ENCODE measurements at places on chromosomes 6 and 20.

- no peak for DNase-seq
Observed at GRCh38 chr6:44831002-44831610, 443.6 kb downstream of the CDC5L start.

DNA sequence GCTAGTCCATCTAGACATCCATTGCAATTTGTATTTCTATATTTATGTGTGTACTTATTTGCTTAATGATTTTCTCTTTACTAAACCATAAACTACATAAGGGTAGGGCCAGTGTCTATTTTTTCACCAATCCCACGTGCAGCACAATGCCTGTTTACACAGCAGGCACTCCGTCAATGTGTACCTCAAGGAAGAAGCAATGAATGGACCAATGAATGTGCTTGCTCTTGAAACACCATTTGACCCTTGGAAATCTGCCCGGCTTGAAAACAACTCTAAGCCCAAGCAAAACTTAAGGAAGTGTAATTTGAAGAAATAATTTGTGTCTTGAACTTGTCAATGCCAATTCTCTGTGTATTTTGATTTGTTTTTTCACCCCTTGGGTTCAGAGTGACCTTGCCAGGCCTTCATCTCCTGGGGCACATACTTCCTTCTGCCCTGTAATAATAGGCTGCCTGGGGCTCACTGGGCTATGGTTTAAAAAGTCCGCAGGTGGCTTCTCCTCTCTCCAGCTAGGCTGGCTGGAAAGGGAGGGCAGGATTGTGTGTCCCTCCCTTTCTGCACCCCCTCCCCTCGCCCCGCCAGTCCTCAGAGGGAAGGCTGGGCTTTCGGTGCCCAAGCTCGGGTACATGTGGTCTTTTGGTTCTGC, 140.8 kb upstream of the ARMC2 start:
- no peak for DNase-seq

DNA sequence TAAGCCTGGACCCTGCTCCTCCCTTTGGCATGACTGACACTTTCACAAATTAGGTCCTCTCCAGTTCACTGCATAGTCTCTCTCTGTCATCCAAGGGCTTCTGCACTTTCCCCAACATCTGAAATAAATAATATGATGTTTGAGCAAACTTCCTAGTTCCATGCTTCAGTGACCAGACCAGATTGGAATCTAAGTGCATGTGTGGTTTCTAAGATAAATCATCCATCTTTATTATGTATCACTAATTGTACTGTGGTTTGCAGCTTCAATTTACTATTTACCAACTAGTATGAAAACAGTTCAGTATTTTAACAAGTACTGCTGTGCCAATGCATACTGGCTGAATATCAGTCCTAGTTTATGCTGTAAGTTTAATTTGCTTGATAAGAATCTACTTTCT, 18.7 kb downstream of the SESN1 start:
- no peak for DNase-seq

DNA sequence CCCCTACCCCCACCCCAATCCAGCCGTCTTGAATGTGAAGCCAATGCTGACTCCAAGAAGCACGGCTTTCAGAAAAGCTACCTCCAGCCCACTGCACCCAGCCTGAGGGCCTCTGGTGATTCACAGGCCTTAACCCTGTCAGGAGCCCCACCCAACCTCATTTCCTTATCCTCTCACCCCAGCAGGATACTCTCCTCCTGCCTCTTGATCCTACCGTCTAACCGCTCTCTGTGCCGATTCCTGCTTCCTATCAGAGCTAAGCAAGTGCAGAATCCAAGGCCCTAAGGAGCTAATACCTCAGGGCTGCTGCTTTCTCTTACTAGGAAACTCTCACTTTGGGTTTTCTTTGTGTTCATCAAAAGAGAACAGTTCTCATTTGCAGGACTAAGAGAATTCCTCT, 47.2 kb downstream of the TRERF1 start:
- DNase-seq = no peak

DNA sequence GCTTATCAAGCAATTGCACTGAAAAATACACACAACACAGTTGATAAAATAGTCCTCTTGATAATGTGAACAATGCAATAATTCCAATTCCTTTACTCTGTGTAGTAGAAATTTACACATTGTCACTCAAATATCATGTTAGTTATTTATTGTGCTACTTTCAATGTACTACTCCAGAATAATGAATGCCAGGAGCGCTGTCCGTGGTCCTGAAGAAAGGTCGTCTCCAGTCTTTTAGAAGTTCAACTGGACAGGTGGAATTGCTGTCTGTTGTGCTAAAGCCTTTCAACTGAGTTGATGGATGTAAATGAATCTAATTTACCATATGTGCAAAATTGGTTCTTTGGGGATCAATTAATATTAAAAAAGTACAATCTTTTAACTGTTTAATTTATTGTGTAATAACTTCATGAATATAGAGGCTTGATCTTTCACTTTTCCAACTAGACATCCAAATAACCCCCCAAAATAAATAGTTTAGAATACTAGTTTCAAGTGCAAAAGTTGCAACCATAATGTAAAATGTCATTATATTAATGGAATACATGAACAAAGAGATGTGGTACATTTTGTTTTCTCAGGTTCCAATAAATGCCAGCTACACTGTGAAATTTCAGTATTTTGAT, 3.2 kb downstream of the GRIK2 start:
- peak; percentile 22 for DNase-seq

- no peak for DNase-seq
Observed at GRCh38 chr20:62695448-62696414, 12.9 kb upstream of the NTSR1 start.

- no peak for DNase-seq
Observed at GRCh38 chr20:53371216-53371615, 222.4 kb downstream of the ZNF217 start.

DNA sequence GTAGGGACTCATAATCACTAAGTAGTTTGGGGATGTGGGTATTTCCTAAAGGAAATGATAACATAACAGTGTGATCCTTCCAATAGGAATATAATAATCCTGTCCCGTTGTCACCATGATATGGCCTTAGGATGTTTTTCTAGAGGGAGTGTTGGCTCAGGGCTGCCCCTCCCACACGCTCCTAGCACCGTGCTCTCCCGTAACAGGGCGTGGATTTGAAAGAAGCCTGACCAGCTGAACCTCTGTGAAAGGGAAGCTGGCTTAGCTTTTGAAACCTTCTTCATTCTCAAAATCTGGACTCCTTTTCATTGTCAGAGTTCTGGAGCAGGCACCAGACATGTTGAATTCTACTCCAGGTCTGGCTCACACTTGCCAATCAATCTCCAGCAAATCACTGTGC, 103.4 kb upstream of the SASH1 start:
- no peak for DNase-seq

DNA sequence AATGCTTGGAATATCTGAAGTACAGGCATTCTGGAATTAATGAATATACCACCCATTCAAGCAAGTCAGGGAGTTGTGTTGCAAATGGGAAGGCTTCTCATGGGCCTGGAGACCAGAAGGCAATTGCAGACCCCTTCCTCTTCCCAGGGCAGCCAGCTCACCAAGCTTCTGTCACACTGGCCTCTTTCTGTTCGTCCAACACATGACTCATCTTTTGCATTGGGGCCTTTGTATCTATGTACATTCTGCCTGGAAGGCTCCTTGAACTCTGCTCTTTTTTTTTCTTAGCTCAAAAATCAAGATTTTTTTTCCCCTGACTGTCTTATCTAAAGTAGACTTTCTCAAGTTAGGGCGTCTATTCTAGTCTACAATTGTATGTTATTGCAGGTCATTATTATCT, 132.9 kb upstream of the MYLIP start:
- DNase-seq = no peak

DNA sequence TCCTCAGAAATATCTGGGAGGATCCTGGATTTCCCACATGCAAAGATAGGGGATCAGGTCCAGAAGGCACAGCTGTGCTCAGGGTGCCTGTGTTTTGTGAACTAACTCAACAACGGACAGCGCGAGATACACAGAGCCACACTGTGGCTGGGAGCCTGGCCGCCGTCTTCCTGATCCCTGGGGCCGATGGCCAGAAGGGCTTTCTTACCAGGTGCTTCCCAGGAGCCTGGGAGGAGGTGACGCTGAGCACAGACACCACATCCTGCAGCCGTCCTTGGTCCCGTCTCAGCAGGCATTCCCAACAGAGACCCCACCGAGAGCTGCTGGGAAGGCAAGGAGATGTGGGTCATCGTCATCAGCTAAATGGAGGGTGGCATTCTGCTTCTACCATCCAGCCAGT, 144.6 kb upstream of the AFDN start:
- DNase-seq = no peak

GRCh38 chr6:51099201-51099600, 280.5 kb downstream of the TFAP2B start:
- no peak for DNase-seq

DNA sequence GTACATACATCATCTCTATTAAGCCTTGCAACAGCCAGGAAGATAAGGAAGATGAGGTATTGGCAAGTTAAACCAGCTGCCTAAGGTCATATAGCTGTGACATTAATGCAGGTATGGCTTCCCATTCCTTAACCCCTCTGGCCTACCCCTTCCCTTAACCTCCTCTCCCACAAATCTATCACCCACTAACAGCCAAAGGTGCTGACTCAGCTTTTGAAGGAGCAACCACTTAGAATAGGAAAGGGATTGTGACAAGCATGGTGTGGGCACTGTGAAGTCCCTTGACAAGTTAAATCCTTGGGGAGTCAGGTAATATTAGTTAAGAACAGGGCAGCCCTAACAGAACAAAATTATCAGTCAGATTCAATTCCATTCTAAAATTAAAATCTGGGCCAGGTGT, 5.4 kb upstream of the SH3BGRL2 start:
- DNase-seq = no peak

- DNase-seq = no peak
Observed at GRCh38 chr20:14817101-14817500, 479.7 kb upstream of the FLRT3 start.

DNA sequence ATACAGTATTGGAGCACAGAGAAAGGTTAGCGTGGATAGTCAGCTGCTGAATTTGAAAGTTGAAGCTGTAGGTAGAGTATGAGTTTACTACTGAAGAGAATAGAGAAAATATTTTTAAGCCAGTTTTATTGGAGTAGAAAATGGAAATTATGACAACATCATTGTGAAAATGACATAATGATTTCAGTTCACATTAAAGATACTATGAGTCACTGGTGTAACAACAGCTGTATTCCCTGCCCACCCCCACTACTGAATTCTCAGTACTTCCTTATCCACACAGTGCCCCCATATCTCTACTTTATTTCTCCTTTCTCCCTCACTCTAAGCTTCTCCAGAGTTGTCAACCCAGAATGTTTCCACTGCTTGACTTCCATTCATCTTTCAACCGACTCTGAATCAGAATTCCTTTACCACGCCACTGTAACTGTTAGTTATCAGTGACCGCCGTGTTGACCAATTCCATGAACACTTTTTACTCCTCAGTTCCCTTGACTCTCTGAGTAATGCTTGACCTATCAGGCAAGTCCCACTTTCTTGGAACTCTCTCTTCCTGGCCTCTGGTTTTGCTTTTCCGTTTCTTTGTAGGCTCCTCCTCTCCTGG, 139.6 kb downstream of the AIG1 start:
- no peak for DNase-seq

- DNase-seq = no peak
Observed at GRCh38 chr6:131954059-131954774, 3.0 kb upstream of the CCN2 start.

- DNase-seq = no peak
Observed at GRCh38 chr6:43974643-43975230, 152.5 kb downstream of the MRPL14 start.

DNA sequence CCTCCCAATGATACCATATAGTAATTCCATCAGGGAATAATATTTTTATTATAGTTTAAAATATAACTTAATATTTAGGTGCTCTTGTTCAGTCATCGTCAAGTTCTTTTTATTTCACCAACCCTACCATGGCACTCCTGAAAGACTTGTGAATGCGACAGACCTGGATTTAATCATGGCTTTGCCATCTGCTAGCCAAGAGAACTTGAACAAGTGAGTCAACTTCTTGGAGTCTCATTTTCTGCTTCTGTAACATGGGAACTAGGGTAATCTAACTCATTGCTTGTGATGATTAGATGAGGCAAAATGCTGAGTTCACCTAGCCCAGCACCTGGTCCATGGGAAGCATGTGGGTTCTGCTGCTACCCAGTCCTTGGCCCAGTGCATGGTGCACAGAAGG, 62.9 kb downstream of the ESR1 start:
- no peak for DNase-seq

GRCh38 chr6:32845384-32845884, 1.6 kb upstream of the PSMB8 start:
- DNase-seq = peak; percentile 20

DNA sequence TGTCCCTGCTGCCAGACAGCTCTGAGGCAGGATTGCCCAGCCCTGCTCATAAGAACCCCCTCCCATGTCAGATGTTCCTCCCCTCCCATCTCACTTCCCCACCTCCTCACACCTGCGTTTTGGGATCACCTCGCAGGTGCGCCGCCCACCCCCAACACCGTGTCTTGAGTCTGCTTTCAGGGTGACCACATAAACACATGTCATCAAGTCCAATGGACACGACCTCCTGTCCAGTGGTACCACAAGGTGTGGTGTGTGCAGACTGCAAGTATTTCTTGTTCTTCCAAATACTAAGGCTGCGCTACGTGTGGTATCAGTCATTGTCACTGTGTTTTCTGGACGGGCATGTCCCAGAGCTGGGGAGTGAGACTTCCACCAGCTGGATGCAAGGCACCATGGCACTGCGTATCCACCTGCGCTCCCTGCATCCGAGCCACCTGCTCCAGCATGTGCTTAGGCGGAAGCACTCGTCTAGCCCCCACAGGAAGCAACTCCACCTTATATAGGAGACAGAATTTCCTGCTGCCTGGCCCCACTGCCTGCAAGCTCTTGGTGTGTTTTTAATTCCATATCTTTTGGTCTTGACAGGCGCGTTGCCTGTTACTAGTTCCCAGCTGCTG, 119.7 kb upstream of the NXT1 start:
- DNase-seq = no peak

DNA sequence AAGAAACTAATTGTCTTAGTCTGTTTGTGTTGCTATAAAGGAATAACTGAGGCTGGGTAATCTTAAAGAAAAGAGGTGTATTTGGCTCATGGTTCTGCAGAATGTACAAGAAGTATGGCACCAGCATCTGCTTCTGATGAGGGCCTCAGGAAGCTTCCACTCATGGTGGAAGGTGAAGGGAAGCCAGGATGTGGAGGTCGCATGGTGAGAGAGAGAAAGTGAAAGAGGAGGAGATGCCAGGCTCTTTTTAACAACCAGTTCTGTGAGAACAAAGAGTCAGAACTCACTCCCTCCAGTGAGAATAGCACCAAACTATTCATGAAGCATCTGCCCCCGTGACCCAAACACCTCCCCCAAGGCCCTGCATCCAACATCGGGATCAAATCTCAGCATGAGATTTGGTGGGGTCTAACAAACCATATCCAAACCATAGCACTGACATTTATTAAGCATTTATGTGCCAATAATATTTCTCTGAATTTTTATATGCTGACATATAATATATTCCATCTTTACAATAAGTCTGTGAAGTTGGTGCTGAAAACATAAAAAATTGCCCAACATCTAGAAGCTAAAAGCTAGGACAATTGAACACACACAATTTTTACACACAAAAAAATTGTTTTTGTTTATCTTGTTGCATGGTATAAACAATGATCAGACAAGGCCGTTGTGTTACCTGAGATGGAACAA, 29.2 kb upstream of the BTN3A2 start:
- DNase-seq = no peak
